Peyer's patch (tissue), 4 donors: ENCODE measurements at places on chromosomes 12 and 14. TPM values are rescaled to one million over a fixed set of nuclear protein-coding genes. Genes with fewer than 3 reads are reported as not detected.
A peak's percentile ranks its signal among the peaks of the same experiment; 100 is the strongest.

GRCh38 chr14:67999705-68000384 lies 180.3 kb downstream of the RAD51B start:
- DNase-seq: no peak
- H3K27me3 ChIP-seq: no peaks in the 10 kb centered on the region
- H3K27ac ChIP-seq: peak overlapping the region; percentile 29
- H3K4me3 ChIP-seq: no peak overlapping the region

- no peak overlapping the region for H3K27ac ChIP-seq
- no peak overlapping the region for H3K4me3 ChIP-seq
- H3K4me1 ChIP-seq: no peaks in the 10 kb centered on the region
- H3K27me3 ChIP-seq: no peaks in the 10 kb centered on the region
- no peak for DNase-seq
- no peaks in the 10 kb centered on the region for H3K36me3 ChIP-seq
Observed at GRCh38 chr12:24820872-24821271, 128.0 kb downstream of the BCAT1 start.

- no peak overlapping the region for H3K27ac ChIP-seq
- DNase-seq: peak; percentile 80
- no peaks in the 10 kb centered on the region for H3K27me3 ChIP-seq
- no peak overlapping the region for H3K4me3 ChIP-seq
Observed at GRCh38 chr12:27861428-27862167, 81.6 kb upstream of the MANSC4 start.

GRCh38 chr14:55873169-55873568 lies 245.0 kb upstream of the PELI2 start:
- no peak for DNase-seq
- H3K4me3 ChIP-seq: no peak overlapping the region
- no peaks in the 10 kb centered on the region for H3K36me3 ChIP-seq
- H3K27me3 ChIP-seq: no peaks in the 10 kb centered on the region

- no peak overlapping the region for H3K4me3 ChIP-seq
- no peaks in the 10 kb centered on the region for H3K4me1 ChIP-seq
- no peak overlapping the region for H3K27ac ChIP-seq
- H3K27me3 ChIP-seq: no peaks in the 10 kb centered on the region
- no peak for DNase-seq
- H3K36me3 ChIP-seq: no peaks in the 10 kb centered on the region
Observed at GRCh38 chr14:60303745-60304144, 54.7 kb downstream of the PPM1A start.

DNA sequence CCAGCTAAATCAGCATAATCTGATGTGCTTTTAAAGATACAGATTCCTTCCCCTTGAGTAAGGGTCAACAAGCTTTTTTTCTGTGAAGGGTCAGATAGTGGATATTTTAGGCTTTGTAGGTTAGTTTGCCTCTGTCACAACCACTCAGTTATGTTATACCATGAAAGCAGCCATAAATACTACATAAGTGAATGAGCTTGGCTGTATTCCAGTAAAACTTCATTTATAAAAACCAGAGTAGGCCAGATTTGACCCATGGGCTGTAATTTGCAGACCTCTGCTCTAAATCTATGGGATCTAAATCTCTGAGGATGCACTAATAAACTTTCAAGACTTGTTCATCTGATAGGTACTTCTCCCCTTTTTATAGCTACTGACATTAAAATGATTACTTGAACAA lies 47.7 kb downstream of the LEMD3 start:
- no peak for DNase-seq
- H3K36me3 ChIP-seq: peaks cover 19% of the 10 kb centered on the region

DNA sequence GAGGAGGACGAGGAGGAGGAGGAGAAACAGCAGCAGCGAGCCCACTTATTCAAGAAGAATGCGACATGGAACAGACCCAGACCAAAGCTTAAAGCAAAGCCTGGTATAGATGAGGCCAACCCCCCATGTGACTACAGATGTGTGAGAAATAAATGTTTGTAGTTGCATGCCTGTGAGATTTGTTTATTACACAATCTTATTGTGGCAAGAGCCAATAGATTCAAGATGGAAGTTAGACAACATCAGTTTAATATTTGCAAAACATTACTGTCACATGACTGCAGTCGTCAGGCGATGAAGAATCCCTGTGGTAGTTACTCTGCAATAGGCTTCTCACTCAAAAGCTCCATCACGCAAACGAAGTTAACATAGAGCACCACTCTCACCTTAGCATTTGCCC lies 17.2 kb upstream of the SLC35F4 start:
- H3K4me1 ChIP-seq: no peaks in the 10 kb centered on the region
- no peak overlapping the region for H3K27ac ChIP-seq
- no peak overlapping the region for H3K4me3 ChIP-seq

DNA sequence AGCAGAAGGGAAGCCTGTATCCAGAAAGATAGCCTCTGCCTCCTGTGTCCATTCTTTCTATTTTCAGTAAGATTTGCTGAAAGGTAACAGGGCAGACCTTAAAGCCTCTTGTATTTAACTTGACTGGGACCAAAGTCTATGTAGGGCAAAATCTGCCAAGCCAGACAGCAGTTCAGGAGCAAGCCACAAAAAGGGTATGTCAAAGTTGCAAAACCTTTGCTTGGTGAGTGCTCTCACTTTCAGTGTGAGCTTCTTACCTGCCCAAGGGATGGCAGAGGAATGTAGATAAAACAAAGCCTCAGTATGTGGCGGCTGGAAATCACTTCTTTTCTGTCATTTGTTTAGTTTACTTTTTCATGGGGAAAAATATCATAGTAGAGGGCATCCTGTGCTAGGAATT lies 63.1 kb downstream of the PLEKHG7 start:
- no peak overlapping the region for H3K4me3 ChIP-seq
- no peaks in the 10 kb centered on the region for H3K27me3 ChIP-seq
- no peaks in the 10 kb centered on the region for H3K36me3 ChIP-seq
- DNase-seq: no peak

DNA sequence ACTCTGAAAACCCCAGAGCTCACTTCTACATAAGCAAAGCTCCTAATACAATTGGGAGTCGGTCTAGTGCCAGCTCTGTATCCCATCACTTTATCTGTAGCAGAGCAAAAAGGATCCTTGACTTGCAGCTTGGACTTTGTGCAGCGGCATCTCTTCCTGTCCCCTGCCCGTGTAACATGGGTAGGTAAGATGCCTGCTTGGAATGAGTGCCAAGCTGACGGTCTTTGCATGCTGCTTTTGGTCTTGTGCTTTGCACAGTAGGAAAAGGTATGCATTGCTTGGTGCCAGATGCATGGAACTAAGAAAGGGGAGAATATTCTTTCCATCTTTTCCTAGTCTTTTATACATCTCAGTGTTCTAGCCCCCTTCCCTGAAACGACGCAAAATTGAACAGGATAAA lies 6.9 kb upstream of the PLEKHH1 start:
- no peaks in the 10 kb centered on the region for H3K27me3 ChIP-seq
- no peak for DNase-seq
- no peak overlapping the region for H3K27ac ChIP-seq
- H3K4me1 ChIP-seq: no peaks in the 10 kb centered on the region

GRCh38 chr12:71661977-71662530 lies 1.6 kb downstream of the ZFC3H1 start:
- peak overlapping the region; percentile 83 for H3K4me3 ChIP-seq
- DNase-seq: no peak
- peaks cover 29% of the 10 kb centered on the region for H3K4me1 ChIP-seq
- no peaks in the 10 kb centered on the region for H3K27me3 ChIP-seq

DNA sequence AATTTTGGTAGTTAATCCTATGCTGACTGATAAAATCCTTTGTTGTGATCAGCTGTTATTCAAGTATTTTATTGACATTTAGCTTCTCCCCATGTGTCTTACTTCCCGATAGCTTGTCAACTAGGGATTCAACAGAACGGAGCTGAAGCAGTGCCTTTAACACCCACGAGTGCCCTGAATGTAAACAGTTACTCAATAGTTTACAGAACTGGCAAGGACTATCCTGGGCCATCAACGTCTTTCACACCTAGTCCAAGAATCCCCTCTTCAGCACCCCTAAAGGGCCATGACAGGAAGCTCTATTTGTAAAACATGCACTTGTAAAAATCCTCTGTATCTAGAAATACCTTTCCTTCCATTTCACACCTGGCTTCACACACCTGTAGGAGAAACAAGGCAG lies 45.3 kb downstream of the SETD3 start:
- no peaks in the 10 kb centered on the region for H3K4me1 ChIP-seq
- no peak overlapping the region for H3K27ac ChIP-seq
- no peaks in the 10 kb centered on the region for H3K27me3 ChIP-seq
- no peak overlapping the region for H3K4me3 ChIP-seq

- no peaks in the 10 kb centered on the region for H3K4me1 ChIP-seq
- H3K4me3 ChIP-seq: no peak overlapping the region
- no peak overlapping the region for H3K27ac ChIP-seq
Observed at GRCh38 chr12:92418381-92418780, 272.7 kb upstream of the BTG1 start.

GRCh38 chr12:94172031-94172430 lies 23.7 kb downstream of the PLXNC1 start:
- peaks cover 15% of the 10 kb centered on the region for H3K4me1 ChIP-seq
- H3K27me3 ChIP-seq: no peaks in the 10 kb centered on the region
- H3K36me3 ChIP-seq: no peaks in the 10 kb centered on the region
- no peak overlapping the region for H3K27ac ChIP-seq
- no peak for DNase-seq
- no peak overlapping the region for H3K4me3 ChIP-seq

GRCh38 chr12:91833780-91834359 lies 311.8 kb downstream of the BTG1 start:
- H3K27ac ChIP-seq: no peak overlapping the region
- no peak overlapping the region for H3K4me3 ChIP-seq
- no peaks in the 10 kb centered on the region for H3K36me3 ChIP-seq
- no peak for DNase-seq

DNA sequence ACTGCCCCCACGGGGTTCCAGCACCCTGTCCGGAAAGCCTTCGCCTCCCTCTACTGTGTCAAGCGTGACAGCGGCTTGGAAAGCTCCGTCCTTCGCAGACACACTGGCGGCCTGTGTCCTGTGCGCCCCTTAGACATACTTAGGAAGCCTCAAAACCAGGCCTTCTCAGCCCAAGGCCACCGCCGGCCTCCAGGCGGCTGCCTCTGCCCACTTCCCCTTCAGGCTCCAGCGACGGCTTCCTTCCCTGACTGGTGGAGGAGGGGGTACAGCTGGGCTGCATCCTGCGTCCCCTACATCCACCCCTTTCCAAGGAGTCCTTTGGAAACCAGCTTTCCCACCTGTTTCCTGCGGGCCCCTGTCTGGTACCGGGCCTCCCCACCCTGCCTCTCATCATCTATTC lies 2.5 kb upstream of the CACNA2D4 start:
- peak; percentile 57 for DNase-seq
- H3K27me3 ChIP-seq: no peaks in the 10 kb centered on the region
- H3K4me3 ChIP-seq: no peak overlapping the region
- no peaks in the 10 kb centered on the region for H3K4me1 ChIP-seq

PXN gene
- total RNA-seq: 138 TPM

KCNK13 gene
- not detected for total RNA-seq

MAP4K5 gene
- 123 TPM for total RNA-seq

SYCP3 gene
- total RNA-seq: not detected

EFS gene
- total RNA-seq: not detected

KLRD1 gene
- 2.8 TPM for total RNA-seq

PCED1B gene
- total RNA-seq: 2.3 TPM
